Bronchial epithelial cell (primary cell): ENCODE measurements at places on chromosomes 16 and 17.
A peak's percentile ranks its signal among the peaks of the same experiment; 100 is the strongest.

DNA sequence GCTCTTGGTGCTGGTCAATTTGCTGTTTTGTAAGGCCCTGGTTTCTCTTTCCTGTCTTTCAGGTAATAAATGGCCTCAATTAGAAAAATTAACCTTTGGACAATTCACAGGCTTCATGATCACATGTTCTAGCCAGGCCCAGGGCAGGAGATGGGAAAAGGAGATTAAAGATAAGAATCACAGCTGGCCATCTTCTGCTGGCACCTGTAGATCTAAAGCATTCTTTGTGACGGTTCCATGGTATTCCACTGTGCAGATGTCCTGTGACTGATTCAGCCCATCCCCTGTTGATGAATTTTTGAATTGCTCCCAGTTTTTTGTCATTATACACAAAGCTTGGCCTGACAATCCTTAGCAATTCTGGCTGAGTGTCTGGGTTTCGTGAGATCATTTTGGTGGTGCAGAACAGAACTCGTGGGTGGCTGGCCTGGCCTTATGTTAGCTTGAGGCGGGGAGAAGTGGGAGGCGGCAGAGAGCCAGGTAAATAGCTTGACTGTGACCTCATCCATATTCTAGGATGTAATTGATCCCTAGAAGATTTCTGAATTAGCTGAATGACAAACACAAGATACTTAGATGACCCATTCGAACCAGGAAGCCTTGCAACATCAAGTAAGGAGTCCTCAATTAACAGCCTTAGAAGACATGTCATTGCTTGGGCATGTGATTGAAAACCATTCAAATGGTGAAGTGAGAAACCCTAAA is 14.1 kb downstream of the TMC5 start:
- peak; percentile 86 for DNase-seq

GRCh38 chr17:64256913-64257807 is 5.9 kb downstream of the TEX2 start:
- DNase-seq = no peak

DNA sequence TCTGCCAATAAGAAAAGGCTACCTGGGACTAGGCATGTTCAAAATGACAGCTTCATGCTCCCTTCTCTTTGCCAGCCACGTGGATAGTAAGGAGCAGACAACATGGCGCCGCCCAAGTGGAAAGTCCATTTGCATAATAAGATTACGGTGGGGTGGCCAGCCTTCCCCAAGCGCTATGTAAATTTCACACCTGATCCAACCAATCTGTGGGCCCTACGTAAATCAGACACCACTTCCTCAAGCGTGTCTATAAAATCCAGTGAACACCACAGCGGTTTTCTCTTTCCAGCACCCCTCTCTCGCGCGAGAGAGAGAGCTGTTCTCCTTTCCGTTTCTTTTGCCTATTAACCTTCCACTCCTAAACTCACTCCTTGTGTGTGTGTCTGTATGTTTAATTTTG is 140.3 kb upstream of the ERCC4 start:
- no peak for DNase-seq

GRCh38 chr17:82247182-82247823 is 18.5 kb downstream of the SLC16A3 start:
- DNase-seq = no peak

DNA sequence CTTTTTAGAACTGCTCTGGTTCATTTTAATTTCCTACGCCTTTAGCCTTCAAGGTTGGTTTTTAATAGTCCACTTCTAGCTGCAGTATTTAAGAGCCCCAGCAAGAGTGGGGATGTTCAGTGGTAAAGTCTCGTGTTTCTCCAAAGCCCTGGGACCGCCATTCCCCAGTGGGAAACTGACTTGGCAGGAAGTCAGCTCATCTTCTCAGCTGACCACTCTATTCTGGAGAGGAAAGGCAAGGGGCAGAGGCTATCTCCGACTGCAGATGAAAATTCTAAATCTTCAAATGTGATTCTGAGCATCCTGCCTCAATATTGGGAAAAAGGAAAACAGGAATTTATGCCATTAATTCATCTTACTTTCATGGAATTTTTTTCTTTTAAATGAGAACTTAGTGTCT is 35.5 kb downstream of the HS3ST3B1 start:
- DNase-seq = no peak

- DNase-seq = no peak
These were observed 160.6 kb downstream of the CCT6B start for GRCh38 chr17:34800661-34801060.

DNA sequence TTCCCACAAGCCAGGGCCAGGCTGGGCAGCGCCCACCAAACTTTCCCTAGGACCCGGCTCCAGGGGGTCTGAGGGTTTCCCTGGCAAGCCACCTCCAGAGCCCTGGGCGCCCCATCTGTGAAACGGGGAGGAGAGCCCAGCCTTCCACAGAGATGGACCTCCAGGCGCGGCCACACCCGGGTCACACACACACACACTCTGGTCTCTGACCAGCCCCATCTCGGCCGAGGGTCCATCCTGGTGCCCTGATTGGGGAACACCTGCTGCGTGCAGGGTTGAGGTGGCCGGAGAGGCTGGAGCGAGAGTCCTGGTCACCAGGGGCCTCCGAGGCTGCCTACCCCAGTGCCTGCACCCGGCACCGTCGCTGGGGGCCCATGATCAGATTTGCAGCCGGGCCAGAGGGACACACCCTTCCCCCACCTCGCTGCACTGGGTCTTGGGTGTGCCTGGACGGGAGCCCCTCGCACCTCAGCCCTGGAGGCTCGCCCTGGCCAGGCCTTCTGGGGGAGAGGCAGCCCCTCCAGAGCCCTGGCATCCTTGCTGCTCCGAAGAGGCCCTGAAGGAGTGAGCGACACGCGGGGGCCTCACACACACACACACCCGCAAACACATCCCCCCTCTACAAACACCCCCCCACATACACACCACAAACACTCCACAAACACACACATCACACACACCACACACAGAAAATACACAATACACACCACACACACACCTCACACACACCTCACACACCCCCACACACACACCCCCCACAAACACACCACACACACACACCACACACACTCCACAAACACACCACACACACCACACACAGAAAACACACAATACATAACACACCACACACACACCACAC is 29.7 kb downstream of the SLC25A10 start:
- no peak for DNase-seq
